ENCODE measurements at places on chromosomes 1 and 21.

DNA sequence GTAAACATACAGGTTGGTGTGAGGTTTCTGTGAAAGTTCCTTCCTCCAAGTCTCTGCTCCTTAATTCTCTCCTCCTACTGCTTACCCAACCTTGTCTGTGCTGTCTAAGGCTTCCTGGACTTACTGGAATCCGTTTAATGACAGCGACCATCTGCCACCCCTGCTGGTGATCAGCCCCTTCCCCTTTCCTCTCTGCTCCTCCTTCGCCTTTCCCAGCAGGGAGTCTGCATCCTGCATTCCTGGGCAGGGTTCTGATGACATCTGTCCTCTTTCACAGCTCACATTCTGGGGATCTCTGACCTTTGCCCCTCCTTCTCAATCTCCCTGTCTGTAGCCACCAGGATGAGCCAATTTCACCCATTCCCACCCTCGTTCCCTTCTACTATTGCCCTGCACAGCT is 66.5 kb downstream of the KIRREL1 start:
- DNase-seq: no peak

DNA sequence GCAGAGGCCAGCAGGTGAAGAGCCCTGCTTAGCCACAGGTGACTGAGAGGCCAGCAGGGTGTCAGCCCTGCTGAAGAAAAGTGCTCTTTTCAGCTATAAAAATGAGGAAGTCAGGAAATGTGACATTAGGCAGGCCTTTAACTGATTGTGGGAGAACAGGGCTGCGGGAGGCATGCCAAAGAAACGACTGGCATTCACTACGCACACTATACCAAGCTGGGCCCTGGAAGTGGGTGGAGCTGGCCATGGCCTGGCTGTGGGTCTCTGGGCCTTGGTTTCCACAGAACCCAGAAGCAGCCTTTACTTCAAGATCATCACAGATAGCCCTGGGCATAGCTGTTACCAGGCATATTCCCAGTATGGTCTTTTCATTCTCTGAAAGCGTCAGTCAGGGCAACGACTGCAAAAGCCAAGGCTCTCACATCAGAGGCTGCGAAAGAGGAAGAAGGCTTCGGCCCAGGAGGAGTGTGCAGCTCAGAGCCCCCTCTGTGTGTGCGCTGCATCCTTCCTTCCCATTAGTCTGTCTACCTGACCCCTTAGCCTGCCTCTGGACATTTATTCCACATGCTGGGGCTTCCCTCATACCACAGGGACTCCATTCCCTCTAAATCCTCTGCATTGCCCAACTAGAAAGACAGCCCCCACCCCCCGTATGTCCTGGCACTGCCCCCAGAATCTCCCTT is 14.3 kb downstream of the SLC2A1 start:
- peak; percentile 76 for DNase-seq

DNA sequence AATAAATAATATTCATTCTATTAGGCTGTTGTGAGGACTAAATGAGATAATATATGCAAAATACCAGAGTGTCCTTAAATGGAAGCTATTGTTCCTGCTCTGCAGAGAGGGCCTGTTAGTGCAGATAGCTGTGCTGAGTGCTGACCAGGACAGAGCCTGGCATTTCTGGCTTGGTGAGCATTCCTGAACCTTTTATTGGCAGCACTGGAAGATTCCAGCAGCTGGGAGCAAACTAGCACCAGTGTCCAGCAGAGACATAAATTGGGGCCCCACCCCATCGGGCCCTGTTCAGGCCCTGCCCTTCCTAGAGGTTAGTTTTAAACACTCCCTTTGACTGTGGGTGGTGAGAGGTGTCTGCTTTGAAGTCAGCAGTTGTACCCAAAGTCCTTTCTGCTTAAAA is 85.9 kb upstream of the GADD45A start:
- no peak for DNase-seq

- DNase-seq: no peak
Observed at GRCh38 chr1:153341431-153341934, 7.2 kb downstream of the PGLYRP4 start.

DNA sequence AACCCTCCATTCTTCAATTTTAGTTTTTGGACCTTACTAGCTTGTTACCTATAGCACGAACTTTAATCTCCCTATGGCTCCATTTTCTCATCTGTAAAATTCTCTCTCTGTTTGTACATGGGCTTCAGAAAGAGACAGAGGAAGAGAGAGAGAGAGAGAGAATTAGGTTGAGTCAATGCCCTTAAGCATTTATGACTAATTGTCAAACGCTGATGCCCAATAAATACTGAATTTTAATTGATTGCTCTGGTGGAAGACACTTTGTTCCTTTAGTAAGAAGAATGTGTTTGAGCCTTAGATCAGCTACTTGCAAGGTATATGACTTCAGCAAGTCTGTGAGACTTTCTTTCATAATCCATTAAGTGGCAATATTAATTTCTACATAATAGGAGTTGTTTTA is 743.1 kb upstream of the ADGRL4 start:
- DNase-seq: no peak

DNA sequence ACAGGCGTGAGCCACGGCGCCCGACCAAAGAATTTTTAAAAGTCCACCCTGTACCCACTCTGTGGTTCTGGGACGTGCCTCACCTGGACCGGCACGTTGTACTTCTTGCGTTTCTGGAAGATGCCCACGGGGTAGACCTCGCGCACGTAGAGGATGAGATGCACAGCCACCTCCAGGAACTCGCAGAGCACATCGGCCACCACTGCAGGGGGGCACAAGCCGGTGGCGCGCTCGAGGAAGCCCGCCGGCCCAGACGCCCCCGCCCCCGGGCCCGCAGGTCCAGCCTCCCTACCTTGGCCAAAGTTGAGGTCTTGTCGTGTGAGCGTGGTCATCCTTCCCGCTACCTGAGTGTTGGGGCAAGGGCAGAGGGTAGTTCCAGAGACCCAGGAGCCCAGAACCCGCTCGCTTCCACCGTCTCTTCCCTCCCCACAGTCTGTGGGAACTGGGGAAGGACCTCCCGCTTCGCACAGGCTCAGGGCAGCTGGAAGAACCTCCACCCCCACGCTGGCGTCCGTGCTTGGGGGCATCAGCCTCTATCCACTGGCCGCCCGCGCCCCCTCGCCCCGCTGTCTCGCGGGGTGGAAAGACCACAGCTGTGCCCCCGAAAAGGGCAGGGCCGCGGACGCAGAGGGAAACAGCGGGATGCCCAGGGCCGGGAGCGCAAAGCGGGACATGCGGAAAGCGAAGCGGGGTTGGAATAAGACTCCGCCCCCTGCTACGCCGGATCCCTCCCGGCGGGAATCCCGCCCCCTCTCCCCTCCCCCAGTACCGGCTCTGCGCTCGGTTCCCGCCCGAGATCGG is 478 bp downstream of the MAD2L2 start:
- DNase-seq: peak; percentile 41

GRCh38 chr1:22645931-22646330 is 2.5 kb downstream of the C1QC start:
- DNase-seq: no peak
